ENCODE measurements at places on chromosomes 1 and 21.

- DNase-seq, result no peak
Measured at GRCh38 chr21:25578056-25578961, 29.0 kb downstream of the MRPL39 start.

GRCh38 chr1:149936992-149937705 is 470 bp upstream of the MTMR11 start:
- no peak for DNase-seq

- no peak for DNase-seq
Measured at GRCh38 chr1:209382231-209383100, 201.0 kb upstream of the CAMK1G start.

DNA sequence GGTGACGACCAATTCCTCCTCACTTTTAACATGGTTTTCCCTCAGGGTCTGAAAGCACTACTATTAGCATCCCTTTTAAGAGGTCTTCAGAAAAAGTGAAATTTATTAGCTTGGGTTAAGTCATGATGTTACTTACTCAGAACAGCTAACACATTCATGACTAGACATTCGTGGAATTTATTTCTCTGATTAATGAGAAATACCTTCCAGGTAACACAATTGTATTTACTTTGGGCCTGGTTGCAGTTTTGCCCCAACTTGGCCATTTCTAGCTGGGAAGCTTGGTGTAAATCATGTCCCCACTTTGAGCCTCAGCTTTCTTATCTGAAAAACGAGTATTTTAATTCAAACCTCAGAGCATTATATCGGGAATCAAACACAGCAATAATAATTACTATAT is 119.2 kb upstream of the SPATA6 start:
- no peak for DNase-seq

GRCh38 chr1:45769261-45769932 is 18.9 kb upstream of the IPP start:
- no peak for DNase-seq

GRCh38 chr1:33180226-33180910 is 1.5 kb downstream of the TRIM62 start:
- no peak for DNase-seq

DNA sequence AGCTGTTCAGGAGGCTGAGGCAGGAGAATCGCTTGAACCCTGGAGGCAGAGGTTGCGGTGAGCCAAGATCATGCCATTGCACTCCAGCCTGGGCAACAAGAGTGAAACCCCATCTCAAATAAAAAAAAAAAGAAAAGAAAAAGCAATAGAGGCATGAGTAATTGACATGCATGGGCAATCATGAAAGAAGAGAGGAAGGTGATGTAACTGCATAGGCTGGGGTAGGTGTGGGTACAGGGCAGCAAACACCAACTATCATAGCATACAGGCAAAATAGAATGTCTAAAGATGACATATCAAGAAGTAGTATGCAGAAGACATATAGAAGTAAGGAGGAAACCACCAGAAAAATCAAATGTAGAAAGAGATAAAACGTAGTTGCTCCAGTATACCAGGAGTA is 19.0 kb upstream of the MGST3 start:
- no peak for DNase-seq

- no peak for DNase-seq
Measured at GRCh38 chr1:115642168-115643072, 650 bp downstream of the VANGL1 start.

GRCh38 chr1:85611856-85612255 is 31.3 kb downstream of the CCN1 start:
- DNase-seq, result no peak

DNA sequence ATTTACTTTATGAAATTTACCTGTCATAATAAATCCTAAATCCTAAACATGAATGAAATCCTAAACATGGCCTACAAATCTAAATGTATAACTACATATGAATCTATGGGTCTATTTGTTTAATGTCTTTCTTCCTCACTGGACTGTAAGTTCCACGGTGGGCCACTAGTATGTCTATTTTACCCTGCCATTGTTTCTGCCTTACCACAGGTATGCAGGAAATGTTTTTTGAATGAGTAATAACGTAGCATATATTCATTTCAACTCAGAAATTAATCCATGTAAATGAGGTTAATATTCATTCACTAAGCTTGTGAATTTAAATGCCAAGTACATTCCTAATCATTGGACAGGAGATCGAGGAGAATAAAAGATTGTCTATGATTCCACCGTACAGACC is 35.3 kb downstream of the B3GALNT2 start:
- DNase-seq, result no peak

DNA sequence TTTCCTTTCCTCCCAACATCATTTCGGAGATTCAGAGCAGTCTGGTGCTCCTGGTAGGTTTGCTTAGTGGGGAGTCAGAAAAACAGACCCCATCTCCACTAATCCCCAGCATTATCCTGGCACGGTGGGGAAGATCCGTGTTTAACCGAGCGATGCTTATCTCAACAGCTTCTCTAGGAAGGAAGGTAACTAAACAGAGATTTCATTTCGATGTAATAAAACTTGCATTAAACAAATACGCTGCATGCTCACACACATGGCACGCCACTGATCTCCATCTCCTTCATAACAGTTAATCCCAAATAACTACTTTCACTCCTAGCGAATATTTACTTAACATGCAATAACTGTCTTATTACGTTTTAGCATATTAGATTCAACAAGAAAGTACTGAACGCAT is 144.6 kb upstream of the CD34 start:
- DNase-seq, result no peak

DNA sequence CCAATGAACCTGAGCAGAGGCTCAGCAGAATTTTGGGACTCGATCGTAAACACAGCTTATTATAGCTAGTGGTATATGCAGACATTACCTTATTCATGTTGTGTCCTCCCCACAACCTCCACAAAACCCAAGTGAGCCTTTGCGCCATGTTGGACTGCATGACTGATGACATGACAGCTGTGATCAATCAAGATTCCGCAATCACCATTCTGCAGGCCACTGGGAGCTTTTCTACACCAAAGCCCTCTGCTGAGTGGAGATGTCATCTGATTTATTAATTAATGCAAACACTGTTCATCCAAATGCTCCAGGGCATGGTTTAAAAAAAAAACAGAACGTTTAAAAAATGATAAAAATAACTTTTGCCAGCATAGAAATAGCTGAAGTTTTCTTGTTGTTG is 7.9 kb upstream of the SRP9 start:
- no peak for DNase-seq

GRCh38 chr1:162040657-162041056 is 17.0 kb upstream of the OLFML2B start:
- no peak for DNase-seq

- no peak for DNase-seq
Measured at GRCh38 chr1:157310401-157310800, 172.2 kb upstream of the ETV3 start.

- no peak for DNase-seq
Measured at GRCh38 chr1:27161594-27161993, 6.7 kb upstream of the SLC9A1 start.

DNA sequence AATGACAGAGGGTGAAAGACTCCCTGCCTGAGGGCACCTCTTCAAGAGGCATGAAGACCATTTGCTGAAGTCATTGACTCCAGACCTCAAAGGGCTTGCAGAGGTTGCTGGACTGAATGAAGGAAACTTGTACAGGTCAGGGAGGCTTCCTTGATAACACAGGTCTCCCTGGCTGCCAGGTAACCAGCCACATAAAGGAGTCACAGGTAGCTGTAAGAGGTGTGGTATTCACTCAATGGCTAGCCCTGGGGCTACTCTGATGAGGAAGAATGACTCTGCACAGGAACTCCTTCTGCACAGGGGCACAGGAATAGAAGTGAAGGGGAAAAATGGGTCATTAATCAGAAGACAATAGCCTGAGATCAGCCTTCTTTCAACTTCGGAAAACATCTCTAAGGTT is 187.5 kb downstream of the LMX1A start:
- DNase-seq, result no peak

GRCh38 chr1:114061121-114061830 is 82.0 kb downstream of the OLFML3 start:
- DNase-seq, result no peak

DNA sequence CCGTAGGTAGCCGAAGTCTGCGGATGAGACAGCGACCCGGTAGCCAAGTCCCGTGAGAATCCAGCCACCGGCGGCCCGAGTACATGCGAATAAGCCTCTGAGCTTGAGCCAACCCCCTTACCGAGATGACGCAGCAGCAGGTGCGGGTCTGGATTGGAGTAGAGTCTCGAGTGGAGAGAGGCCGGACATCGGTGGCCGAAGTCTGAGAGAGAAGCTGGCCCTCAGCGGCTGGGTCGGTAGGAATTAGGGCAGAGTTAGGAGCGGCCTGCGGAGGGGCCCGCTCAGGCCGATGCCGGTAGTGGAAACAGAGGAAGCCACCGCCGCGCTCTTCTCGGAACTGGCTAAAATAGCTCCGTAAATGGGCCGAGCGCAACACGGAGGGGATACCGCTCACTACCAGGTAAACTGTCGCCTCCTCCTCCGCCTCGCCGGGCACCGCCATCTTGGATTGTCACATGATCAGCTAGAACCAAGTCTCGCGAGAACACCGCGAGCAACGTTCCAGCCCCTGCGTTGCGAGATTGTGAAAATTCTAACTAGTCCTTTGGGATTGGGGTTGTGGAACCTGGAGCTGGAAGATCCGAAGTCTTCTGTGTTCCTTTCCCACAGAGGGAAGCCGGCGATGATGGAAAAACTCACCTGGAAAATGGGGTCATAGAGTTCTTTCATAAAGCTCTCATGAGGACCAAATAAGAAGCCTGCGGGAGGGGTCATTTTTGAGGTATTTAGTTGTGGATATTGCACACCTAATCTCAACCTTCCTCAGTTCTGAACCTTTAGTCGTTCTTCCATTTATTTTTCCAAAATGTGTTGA is at the start of gene GPATCH3:
GPATCH3 (minus strand) TSS at position 467 of the 814 bp plus-strand sequence; CDS start at position 442, 25 bp downstream.
- DNase-seq, result peak; percentile 84
